Fibroblast of skin of back (primary cell): ENCODE measurements at places on chromosomes 4 and X.

- DNase-seq = no peak
These were observed 188.2 kb downstream of the MAML3 start for GRCh38 chr4:139965789-139966188.

- DNase-seq = no peak
These were observed 289.4 kb downstream of the TRAM1L1 start for GRCh38 chr4:116796022-116796421.

GRCh38 chr4:180333162-180333561, 1910.0 kb upstream of the TENM3 start:
- peak; percentile 33 for DNase-seq

GRCh38 chrX:152103866-152104265, 34.5 kb downstream of the MAGEA10 start:
- no peak for DNase-seq

DNA sequence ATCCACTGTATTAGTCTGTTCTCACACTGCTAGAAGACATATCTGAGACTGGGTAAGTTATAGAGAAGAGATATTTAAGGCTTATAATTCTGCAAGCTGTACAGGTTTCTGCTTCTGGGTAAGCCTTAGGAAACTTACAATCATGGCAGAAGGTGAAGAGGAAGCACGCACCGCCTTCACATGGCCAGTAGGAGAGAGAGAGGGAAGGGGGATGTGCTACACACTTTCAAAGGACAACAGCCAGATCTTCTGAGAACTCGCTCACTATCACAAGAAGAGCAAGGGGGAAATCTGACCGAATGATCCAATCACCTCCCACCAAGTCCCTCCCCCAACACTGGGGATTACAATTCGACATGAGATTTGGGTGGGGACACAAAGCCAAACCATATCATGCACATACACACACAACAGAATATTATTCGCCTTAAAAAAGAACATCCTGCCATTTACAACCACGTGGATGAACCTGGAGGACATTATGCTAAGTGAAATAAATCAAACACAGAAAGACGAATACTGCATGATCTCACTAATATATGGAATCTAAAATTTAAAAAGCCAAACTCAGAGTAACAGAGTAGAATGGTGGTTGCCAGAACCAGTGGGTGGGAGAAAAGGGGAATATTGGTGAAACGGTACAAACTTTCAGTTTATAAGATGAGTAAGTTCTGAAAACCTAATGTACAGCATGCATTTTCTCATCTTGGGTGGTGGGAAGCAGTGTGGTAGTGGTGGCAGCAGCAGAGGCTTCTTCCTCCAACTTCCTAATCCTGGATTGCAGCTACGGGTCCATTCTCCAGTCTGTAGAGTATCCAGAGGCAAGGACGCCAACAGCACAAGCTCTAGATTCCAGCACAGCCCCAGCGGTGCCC, 12.8 kb downstream of the FRYL start:
- no peak for DNase-seq

GRCh38 chrX:115966920-115967319, 203.6 kb upstream of the AGTR2 start:
- DNase-seq = no peak

DNA sequence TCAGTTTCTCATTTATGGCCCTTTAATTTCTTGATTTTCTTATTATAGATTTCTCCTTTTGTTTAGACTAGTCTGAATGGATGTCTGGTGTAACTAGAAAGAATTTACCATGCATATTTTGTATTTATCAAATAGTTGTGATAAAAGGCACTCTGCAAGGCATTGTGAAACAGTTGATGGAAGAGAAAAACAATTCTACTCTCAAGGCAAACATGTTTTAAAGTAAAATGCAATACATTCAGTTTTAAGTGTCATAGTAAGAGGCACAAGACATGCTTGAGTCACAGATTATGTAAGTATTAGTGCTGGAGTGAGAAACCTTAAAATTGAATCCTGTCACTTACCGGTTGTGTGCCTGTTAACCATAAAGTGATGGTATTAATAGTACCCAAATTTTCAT, 283.3 kb upstream of the DKK2 start:
- DNase-seq = no peak

DNA sequence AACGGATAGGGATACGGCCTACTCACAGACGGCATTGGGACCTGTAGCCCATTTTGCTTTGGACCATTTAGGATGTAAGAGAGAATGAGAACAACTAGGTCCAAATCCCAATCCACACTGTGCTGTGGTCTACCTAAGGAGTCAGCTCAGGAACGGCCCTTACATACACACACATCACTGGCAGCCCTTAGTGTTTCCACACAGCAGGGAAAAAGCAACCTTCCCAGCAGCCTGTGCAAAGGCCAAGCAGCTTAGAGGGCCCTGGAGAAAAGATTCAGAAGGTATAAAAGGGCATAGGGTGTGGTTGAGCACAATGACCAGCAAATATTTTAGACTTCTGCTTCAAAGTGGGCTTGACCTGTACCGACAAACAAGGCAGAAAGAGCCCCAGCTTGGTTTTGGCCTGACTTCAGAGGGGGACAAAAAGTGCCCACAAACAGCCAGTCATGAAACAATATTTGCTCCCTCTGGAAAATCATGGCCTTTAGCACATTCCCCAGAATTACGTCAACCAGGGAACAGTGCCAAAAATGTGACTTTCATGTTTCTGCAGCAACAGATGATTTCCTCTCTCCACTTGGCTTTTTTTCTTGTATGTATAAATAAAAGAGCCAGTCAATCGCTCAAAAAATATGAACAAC, 359.5 kb upstream of the FGF16 start:
- peak; percentile 74 for DNase-seq

- peak; percentile 15 for DNase-seq
These were observed 165.5 kb downstream of the HS3ST1 start for GRCh38 chr4:11263208-11263607.

DNA sequence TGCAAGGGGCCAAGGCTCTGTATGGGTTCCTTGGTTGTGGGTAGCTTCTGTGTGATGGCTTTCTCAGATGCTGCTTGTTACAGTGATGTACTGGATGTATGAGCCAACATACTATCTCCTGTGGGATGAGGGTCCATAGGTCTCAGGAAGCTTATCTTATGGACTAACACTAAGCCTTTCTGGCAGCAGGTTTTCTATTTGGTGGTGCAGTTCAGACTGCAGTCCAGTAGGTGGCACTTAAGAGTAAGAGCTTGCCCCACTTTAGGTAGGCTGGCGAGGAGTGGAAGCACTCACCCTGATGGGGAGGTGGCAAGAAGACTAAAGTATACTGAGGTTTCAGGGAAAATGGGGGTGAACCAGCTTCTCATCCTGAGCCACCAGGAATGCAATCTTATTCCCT, 306.7 kb upstream of the MAOA start:
- peak; percentile 11 for DNase-seq

GRCh38 chr4:81466841-81467671, 4.7 kb downstream of the RASGEF1B start:
- peak; percentile 79 for DNase-seq

GRCh38 chr4:6916587-6917460, 7.2 kb downstream of the TBC1D14 start:
- DNase-seq = no peak

- DNase-seq = no peak
These were observed 125.7 kb downstream of the CLCN4 start for GRCh38 chrX:10282490-10282889.

- peak; percentile 40 for DNase-seq
These were observed 6.3 kb upstream of the TRPC5OS start for GRCh38 chrX:111869639-111870034.
